ENCODE measurements at places on chromosomes 6 and 20.

- no peak for DNase-seq
Observed at GRCh38 chr6:132115714-132116366, 164.7 kb upstream of the CCN2 start.

GRCh38 chr6:27144740-27145079, 102.8 kb upstream of the PRSS16 start:
- DNase-seq: no peak

DNA sequence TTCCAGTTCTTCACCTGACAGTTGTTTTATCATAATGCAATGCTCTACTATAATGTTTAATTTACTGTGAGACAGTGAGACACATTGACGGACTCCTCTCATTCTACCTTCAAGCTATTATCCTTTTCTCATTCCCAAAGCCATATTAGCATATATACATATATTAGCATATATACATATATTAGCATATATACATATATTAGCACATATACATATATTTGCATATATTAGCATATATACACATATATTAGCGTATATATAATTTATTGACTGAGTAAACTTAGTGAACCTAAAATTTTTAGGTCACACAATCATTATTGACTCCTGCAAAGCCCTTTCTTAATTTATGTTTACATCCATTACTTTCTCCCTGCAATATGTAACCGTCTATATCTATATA, 555.0 kb upstream of the ADGRB3 start:
- no peak for DNase-seq

DNA sequence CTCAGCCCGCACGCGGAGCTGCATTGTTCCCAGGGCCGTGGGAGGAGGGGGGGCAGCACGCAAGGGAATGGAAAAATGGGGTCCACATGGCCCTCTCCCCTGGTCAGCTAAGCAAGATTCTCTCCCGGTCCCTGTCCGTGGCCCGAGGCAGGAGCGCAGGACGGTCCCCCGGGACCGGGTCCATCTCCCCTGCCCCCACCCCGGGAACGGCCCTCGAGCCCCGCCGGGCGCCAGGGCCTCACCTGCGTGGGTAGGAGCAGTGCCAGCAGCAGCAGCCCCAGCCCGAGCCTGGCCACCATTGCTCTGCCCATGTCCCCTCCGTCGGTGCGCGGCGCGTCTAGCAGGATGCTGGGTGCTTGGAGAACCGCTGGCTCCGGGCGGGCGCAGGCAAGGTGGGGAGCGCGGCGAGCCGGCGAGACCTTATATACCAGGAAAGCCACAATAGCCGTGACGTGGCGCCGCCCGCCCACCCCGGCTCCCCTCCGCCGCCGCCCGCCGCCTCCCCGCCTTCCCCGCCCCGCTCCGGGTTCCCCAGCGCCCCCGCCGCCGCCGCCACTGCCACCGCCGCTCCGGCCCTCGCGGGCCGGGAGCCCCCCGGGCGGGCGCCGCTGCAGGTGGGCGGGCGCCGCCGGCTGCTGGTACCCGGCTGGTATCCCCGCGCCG, at the start of gene CD24:
TSS of gene CD24 (minus strand) at position 394 of the 663 bp plus-strand sequence. CDS start at position 311, 83 bp downstream.
- DNase-seq: peak; percentile 20

- no peak for DNase-seq
Observed at GRCh38 chr6:39830444-39830843, 38.3 kb downstream of the DAAM2 start.

DNA sequence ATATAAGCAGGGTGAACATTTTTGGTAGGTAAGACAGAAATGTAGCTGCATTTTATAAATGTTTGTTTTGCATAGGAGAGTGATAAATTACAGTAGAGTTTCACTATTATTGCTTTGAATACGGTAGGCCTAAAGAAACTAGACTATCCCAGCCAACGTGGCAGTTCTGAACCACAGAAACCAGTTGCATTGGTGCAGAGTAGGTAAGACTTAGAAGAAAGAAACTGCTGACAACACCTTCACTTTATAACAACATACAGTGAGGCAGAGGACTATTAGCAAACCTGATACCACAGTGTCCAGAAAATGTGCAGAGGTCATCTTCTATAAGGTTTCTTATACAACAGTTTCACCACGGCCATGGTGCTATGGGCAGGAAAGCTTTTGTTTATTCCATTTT, 566.1 kb downstream of the KIF16B start:
- no peak for DNase-seq

GRCh38 chr20:4324611-4325243, 309.4 kb upstream of the RNF24 start:
- no peak for DNase-seq

DNA sequence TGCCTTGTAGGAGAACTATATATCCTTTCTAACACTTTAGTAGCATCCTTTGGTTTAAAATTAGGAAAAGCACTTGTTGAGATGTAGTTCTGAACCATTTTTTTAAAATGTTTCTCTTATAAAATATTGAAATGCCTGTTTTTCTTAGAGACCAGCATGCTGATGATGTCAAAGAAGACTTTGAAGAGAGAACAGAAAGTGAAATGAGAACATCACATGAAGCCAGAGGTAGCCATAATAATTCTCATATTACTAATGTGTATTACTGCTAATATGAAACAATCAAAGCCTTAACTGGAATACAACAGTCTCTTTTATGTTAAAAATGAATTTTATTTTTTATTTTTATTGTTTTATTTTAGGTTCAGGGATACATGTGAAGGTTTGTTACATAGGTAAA, 102.0 kb downstream of the SAMD3 start:
- no peak for DNase-seq

- DNase-seq: no peak
Observed at GRCh38 chr20:52974179-52974594, 2.0 kb downstream of the TSHZ2 start.

- DNase-seq: no peak
Observed at GRCh38 chr6:87917886-87918285, 129.8 kb upstream of the SPACA1 start.

GRCh38 chr6:38057994-38058393, 238.5 kb downstream of the ZFAND3 start:
- peak; percentile 97 for DNase-seq

DNA sequence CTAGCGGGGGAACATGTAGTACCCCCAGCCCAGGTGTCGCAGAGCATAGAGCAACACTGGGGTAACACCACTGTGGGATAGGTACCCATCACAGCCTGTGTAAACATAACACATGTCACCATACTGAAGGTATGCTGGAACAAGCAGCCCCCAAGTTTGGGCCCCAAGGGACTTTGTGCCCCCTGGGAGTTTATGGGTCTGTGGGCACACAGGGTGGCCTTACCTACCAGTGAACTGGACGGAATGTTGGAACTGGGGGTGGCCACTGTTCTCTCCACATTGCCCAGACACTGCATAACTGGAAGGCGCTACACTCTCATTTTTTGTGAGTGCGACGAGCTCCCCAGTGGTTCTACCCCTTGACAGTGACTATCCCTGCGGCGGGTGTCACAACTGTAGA, 28.5 kb downstream of the HDDC2 start:
- no peak for DNase-seq

GRCh38 chr6:163180874-163181541, 233.5 kb upstream of the QKI start:
- DNase-seq: no peak

DNA sequence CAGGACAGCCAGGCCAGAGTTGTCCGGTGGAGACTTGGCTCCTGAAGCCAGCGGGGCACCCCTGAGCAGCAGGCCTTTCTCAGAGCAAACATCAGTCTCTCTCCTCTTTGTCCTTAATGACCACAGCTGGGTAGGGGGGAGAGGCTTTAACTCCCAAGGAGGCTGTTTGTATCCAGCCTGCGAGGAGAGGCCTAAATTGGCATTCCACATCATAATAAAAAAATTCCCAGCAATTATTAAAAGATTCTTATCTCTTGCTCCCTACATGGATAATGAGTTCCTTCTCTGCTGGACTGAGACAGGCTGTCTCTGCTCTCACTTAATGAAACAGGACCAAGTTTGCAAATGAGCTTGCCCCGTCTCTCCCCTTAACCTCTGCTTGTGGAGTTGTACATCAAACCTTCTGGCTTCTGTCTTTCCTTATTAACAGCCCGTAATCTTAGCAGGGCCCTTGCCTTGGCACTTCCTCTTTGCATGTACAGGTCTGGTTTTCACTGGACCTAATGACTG, 838.2 kb downstream of the MAFB start:
- no peak for DNase-seq

- DNase-seq: no peak
Observed at GRCh38 chr6:135851442-135852271, at the start of gene PDE7B. Gene PDE7B, plus strand, starts transcription at chr6:135851701.

DNA sequence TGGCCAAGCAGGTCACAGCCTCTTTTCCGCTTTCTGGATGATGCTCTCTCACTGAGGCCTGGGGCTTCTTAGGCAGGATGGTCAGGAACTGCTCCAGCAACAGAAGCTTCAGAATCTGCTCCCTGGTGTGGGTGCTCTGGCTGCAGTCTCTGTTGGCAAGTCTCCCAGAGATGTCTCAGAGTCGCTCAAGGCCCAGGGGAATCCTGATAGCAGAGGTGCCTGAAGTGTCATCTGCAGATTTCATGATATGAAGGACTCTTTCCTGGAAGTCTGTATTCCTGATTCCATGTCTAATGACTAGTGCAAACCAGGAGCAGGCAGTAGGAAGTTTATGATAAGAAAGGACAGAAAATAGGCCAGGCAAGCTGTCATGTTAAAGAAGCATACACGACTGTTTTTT, 20.3 kb downstream of the ZSCAN31 start:
- no peak for DNase-seq

DNA sequence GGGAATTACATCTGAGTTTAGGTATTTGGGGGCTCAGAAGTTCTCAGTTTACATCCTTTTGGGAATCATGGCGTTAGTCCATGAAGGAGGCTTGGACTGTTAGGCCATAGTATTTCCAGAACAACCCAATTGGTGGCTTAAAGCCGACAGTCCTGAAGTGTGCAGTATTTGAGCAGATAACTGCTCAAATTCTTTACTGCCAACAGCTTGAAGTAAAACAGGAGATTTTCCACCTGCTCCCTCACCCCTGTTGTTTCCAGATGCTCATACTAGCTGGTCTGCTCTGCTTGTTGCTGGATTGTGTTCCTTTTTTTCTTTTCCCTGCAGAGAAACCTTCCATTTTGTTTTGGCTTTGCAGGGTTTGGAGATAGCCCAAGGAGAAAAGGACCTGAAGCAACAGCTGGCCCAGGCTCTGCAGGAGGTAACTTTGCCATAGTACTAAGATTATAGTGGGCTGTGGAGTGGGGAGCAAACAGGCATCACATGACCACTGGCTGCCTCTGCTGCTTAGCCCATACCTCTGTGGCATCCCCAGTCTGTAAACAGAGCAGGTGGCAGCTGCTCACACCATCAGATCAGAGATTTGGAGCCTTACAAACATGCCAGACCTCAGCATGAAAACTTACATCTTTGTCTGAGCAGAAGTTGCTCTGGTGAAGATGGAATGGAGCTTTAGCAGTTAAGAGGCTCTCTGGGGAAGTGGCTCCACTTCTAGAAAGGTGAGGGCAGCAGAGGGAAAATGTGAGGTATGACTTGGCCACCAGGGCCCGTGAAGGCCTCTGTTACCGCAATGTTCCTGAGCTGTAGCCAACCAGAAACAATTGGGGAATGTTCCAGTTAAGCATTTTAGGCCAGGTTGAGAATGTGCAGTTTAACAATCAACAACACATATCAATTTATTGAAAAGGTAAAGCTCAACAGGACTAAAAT, 17.6 kb downstream of the RNF8 start:
- peak; percentile 91 for DNase-seq

DNA sequence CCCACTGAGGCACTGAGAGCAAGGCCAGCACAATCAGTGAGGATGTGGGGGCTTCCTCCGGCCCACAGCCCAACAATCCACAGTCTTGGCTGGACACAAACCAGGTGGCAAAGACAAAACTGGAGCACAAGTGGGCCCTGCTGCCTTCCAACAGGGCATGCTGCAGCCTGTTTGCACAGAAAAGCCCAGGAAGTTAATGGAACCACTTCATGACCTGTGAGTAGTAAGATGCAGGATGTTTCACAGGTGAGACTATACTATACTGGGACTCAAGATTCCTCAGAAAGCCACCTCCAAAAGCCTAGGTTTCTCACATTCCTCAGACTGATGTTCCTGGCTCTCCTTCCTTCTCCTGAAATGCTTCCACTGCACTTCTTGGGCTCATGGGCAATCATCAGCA, 235.5 kb downstream of the KIF16B start:
- DNase-seq: no peak

- no peak for DNase-seq
Observed at GRCh38 chr6:158191761-158192160, 23.6 kb downstream of the GTF2H5 start.

DNA sequence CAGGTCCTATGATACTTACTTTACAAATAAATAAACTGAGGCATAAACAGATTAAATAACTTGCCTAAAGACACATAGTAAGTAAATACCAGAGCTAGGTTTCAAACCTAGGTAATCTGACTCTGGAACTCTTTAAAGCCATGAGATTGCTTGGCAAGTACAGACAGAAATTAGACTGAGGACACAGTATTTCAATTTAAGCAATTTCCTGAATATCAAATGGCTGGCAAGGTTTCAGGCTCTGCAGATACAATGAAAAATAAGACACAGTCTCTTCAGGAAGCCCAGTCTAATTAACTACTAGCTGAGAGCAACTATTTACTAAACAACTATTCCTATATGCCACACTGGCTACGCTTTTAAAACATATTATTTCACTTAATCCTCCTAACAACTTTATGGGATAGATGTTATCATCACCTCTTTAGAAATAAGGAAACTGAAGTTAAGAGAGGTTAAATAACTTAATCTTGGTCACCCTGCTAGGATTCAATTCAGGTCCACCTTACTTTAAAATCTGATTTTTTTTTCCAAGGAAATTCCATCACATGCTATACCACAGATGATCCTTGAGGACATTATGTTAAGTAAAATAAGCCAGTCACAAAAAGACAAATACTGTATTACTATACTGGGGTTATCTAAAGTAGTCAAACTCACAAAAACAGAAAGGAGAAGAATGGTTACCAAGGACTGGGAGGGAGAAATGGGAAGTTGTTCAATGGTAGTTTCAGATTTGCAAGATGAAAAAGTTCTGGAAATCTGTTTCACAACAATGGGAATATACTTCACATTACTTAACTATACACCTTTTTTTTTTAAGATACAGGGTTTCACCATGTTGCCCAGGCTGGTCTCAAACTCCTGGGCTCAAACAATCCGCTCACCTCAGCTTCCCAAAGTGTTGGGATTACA, 4.1 kb downstream of the TRPC4AP start:
- no peak for DNase-seq

DNA sequence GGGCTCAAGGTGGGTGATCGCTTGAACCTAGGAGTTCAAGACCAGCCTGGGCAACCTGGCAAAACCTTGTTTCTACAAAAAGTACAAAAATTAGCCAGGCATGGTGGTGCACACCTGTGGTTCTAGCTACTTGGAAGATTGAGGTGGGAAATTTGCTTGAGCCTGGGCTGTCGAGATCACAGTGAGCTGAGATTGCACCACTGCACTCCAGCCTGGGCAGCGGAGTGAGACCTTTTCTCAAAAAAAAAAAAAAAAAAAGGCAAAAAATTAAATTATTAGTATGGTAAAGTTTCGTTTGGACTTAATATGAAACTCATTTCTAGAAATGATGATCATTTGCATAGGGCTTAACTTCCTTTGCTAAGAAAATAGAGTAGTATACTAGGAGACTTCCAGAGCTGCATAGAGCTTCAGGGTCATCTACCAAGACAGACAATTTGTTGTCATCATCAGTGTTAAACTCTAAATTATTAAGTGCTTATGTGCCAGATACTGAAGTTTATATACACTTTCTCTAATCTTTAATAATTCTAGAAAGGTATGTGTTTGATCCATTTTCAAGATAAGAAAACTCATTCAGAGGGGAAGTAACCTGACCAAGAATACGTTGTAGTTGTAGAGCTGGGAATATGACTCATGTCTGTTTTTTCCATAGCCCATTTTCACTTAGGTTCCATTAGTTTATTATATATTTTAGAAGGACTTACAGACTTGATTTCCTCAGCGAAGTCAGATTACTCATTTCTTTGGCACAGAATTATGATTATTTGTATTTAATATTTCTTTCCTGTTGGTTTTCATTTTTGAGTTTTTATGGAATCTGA, 84.5 kb downstream of the SLC16A10 start:
- no peak for DNase-seq

Data from NCI-H524 treated with DMSO at 0.1 percent for 48 hours (cell line).